ENCODE measurements at places on chromosomes 6 and 20.

DNA sequence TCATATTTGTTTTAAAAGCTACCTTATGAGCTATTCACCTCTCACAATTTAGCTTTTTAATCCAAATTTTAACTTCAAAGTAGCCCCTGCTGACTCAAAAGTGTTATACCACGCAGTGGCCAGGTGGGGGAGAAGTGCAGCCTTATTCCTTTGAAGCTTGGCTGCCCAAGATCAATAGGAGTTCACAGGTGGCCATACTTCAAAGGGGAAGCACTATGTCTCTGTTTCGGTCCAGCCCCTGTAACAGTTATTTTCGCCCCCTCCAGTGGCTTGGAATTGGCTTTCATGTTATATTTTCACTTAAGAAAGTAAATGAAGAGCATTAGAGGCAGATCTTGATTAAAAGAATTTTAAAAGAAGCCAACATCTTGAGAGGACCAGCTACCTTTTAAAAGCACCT, 608.4 kb downstream of the EPHA7 start:
- peak; percentile 81 for DNase-seq

- DNase-seq, result no peak
Measured at GRCh38 chr20:24943731-24944130, 5.3 kb upstream of the CST7 start.

DNA sequence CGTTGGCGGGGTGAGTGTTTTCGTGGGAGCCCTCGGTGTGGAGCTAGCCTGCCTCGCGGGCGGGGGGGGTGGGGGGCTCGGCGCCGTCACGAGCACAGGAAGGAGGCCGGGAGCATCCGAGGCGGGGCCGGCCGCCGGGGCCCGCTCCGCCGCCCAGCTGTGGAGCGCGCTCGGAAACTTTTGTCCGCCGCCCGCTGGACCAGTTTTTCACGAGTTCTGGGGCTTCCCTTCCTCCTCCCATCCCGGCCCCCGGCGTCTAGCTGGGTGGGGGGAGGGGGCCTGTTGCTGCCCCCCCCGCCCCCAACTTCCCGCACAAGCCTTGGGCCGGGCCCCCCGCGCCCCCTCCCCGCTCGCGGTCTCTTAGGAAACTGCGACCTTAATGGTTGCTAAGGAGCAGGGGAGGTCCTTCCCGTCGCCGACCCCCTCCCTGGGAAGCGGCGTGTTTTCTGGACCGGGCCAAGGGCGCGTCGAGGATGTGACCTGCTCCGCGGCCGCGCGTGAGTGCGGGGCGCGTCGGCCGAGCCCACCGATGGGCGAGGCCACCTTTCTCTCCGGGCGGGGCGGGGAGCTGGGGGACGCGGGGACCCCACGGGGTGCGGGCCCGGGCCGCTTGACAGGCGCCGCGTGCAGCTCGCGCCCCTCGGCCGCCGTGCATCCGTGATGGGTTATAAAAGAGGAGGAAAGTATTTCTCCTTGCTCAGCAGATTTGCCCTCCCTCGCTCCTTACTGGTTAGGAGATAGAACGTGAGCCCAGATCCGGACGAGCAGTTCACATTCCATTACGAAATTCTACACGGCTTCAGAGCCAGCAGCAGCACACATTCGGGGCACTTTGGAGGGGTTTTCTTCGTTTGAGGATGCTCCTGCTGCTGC, 1.4 kb downstream of the RREB1 start:
- DNase-seq, result peak; percentile 64

DNA sequence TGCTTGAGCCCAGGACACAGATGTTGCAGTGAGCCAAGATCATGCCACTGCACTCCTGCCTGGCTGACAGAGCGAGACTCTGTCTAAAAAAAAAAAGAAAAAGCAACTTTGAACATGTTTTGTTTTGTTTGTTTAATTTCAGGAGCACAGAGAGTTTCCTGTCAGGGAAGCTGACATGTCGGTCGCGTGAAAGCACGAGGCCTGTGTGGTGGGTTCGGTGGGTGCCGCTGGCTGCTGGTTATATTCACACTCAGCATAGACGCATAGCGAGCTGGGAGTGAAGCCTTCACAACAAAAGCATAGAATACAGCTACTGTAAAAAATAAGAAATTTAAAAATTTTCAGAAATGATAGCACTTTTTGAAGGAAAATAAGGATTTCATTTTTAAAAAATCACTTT, 14.5 kb downstream of the MTG2 start:
- DNase-seq, result no peak

DNA sequence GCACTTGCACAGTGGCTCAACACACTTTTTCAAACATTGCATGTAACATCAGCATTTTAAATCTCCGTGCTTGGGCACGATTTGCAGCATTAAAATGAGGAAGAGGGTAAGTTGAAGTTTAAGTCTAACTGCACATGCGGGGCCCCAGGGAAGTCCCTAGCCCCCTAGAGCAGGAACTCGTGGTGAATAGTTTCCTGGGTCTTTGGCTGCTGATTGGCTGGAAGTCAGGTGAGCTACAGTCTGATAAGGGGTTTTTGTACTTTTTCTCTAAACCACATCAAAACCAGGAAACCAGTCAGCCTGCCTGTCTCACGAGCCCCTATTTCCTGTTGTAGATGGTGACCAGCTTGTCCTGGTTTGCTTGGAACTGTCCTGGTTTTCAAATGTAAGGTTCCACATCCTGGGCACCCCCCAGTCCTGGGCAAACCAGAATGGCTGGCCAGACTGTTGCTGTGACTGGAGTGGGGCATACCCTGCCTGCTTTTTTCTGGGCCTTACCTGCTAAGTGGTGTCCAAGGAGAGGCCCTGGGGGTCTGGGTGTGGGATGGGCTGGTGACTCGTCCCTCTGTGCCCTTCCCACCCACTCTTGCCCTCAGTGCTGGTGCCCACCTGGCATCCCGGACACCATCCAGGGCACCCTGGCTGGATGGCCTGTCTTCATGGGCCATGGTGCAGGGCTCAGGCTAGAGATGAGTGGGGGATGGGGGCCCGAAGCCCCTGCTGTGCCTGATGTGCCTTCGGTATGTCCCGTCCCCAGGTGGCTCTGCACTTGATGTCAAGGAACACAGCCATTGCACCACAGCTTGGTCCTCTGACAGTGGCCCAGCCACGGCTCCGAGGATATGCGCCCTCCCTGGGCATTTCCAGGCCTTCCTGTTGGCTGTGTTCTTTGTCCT, 31.8 kb downstream of the SUN5 start:
- no peak for DNase-seq

GRCh38 chr6:53112404-53112803, 36.2 kb downstream of the GCM1 start:
- peak; percentile 90 for DNase-seq

- DNase-seq, result no peak
Measured at GRCh38 chr20:50278377-50278683, 87.7 kb downstream of the CEBPB start.

- DNase-seq, result peak; percentile 100
Measured at GRCh38 chr20:309841-310644, 12.7 kb downstream of the ZCCHC3 start.

DNA sequence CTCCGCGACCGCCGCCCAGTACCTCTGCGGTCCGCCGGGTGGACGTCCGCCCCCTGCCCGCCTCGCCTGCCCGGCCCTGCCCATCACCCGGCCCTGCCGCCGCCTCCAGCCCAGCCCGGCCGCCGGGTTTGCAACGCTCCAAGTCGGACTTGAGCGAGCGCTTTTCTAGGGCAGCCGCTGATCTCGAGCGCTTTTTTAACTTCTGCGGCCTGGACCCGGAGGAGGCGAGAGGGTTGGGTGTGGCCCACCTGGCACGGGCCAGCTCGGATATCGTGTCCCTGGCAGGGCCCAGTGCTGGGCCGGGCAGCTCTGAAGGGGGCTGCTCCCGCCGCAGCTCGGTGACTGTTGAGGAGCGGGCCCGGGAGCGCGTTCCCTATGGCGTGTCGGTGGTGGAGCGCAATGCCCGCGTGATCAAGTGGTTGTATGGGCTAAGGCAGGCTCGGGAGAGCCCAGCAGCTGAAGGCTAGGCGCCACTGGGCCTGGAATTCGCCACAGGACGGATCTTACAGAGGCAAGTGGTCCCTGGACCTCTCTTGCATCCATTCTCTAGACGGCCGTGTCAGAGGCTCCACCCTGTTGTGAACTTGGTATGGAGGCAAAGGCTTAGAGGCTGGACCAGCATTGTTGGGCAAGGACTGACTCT, 11.8 kb downstream of the FAM110A start:
- peak; percentile 13 for DNase-seq

GRCh38 chr6:145003145-145003544, 718.0 kb downstream of the UTRN start:
- DNase-seq, result no peak

DNA sequence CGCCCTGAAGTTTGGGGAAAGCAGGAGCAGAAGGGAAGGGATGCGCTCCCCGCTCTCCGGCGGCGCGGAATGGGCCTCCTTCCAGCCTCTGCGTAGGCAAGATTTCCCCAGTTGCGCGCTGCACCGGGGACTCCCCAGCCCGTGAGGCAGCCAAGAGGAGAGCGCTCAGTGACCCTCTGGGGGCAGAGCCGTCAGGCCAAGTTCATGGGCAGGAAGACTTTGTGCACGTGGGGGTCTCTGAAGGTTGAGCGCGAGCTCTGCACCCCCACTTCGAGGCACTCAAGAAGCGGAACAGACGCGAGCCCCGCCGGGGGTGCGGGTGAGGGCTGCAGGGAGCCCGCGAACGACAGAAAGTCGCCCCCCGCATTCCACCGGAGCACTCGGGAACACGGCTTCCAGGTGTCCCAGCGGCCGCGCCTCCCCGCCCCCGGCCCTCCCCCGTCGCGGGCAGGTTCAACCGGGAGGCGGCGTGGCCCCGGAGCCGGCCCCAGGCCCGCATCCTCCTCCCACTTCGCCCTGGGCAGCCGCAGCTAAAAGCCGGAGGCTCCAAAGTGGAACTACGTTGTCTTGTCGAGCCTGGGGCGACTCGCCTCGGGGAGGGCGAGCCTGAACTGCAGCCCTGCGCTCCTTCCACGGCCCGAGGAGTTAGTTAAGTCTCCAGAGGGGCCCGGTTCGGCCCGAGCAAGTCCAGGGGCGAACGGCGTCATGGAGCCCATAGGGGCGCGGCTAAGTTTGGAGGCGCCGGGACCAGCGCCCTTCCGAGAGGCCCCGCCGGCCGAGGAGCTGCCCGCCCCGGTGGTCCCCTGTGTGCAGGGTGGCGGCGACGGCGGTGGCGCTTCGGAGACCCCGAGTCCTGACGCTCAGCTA, at the start of gene PPP1R3G:
Gene PPP1R3G (plus strand): TSS at position 561 of the 867 bp plus-strand sequence. CDS start 145 bp downstream, at position 706.
- peak; percentile 71 for DNase-seq

DNA sequence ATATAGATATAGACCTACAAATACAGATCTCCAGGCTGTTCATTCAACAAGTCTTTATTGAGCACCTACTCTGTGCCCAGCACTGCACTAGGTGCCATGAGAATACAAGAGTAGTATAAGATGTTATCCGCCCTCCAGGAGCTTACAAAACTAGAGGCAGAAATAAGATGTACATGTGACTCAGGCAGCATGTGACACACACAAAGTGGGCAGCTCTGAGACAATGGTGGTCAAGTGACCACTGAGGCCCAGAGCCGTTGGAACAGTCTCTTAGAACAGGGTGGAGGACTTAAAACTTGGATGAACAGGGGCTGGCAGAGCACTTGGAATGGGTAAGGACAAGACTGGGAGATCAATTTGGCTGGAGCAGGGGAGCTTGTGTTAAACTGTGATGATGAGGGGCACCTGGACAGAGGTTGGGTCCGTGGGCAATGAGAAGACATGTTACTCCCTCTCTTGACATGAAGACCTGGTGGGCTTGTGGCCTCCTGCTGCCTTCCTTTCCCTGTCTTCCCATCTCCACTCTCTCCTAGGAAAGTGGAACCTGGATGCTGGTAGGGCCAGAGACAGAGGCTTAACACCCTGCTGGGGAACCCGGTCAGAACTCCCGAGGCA, 21.2 kb downstream of the TRIM15 start:
- no peak for DNase-seq

DNA sequence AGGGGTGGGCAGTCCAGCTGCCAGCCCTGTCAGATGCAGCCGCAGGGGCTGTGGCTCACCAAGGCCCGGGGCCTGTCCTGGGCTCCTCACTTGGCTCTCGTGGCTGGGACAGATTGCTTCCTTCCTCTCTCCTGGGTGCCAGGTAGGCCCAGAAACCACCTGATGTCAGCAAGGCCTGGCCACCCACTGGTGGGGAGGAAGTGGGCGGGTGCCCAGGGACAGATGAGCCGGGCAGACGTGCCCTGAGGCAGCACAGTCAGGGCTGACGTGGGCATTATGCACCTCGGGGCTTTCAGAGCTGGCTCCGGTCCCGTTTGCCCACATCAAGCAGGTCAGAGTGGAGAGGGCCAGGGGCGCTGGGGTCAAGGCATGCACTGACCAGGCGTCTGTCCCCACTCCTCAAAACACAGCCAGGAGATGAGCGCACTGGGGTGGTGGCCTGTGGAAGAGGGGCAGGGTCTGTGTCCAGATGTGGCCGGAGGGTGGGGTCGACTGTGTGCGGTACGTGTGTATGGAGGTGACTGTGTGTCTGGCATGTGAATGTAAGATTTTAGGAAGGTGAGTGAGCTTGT, 133.2 kb upstream of the PTPN1 start:
- no peak for DNase-seq

- DNase-seq, result peak; percentile 20
Measured at GRCh38 chr6:109456710-109457561, 1.4 kb upstream of the MICAL1 start.

DNA sequence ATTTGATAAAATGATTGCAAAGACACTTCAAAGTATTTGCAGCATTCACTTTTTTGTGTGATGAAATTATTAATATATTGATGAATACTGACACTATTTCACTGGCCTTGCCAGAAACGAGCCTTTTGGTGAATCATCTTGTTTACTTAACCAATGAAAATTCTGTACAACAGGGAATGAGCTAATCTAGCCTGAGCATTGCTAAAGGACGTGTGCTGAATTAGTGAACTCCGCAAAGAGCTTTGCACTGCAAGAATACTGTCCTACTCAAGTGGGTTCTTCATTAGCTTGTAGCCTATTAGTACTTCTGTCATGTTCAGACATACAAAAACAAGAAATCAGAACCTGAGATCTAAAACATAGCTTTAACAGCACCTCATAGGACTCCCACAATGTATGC, 172.0 kb upstream of the NRSN1 start:
- DNase-seq, result peak; percentile 38

DNA sequence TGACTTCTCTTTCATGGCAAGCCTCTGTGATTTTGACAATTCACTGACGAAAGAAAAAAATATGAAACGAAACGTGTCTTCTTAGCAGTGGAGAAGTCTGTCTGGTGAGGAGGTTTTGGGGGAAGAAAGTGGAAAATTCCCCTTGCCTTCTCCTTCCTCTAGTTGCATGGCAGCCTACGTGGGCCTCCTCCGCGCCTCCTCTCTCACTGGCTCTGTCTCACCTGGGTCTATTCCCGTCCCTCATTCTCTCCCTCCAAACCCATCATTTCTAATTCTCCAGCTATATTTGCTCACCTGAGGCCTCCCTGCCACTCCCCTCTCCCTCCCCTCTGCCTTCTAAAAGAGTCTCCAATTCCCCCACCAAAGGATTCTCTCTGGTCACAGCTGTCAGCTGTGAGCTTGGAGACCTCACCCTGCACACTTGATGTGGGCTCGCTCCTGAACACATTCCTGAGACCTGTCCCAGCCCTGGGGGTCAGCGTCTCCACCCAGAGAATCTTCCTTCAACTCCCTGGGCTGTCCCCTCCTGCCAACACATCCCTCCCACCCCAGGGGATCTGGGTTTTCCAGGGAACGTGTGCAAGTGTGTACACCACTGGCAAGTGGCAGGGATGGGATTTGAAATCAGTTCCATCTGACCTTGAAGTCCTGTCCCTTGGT, 159.6 kb upstream of the PMEPA1 start:
- no peak for DNase-seq

Data from DMS53 (cell line).